ENCODE measurements at places on chromosomes 5 and 9. TPM values are rescaled to one million over a fixed set of nuclear protein-coding genes. Genes with fewer than 3 reads are reported as not detected.

DNA sequence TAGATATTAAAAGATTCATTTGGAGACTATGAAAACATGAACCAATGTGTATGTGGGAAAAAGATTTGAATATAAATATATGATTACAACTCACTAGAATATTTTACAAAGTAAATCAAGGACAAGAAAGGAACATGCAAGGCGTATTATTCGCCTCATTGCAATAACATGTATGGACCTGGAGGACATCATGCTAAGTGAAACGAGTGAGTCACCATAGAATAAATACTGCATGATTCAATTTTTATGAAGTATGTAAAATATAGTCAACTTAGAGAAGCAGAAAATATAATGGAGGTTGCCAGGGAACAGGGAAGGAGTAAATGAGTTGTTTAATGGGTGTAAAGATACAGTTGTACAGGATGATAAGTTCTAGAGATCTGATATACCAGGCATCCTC lies 4.9 kb downstream of the TXNDC8 start:
- DNase-seq = no peak

DNA sequence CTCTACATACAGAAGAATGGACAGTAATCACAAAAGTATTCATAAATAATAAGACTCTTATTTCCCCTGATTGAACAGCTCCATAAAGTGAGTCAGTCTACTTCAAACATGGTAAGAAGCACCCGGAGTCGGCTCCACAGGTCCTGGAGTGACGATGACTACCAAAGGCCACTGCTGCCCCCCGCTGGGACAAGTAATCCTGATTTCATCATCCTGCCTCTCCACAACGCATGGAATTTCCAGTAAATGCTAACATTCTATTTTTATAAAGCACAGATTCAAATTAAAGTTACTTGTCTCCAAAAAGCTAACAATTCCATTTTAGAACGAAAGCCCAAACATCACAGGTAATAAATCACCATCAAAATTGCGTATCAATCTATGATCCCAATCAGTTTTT lies 16.2 kb downstream of the ATPSCKMT start:
- no peak for DNase-seq

DNA sequence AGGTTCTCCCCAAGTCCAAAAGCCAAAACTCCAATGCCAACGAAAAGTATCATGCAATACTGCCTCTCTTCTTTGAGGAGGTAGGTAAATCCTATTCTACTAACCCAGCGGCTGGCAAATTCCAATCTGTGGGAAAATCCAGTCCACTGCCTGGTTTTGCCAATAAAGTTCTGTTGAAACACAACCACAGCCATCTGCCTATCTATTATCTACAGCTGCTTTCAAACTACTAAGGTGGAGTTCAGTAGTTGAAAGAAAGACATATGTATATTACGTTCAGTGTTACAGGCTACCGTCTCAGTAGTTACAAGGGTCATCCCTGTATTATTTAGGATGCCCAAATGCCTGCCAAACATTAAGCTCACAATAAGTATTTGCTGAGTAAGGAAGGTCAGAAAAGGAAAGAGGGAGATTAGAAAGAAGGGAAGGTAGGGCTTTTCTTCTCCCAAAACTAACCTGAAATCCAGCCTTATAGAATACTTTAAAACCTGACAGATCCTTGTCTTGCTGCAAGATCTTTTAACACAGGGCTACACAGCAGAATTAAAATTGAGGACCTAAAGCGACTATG lies 16.2 kb downstream of the ARL15 start:
- no peak for DNase-seq

- no peak for DNase-seq
These were observed 95.1 kb upstream of the CCNG1 start for GRCh38 chr5:163342306-163342705.

GRCh38 chr9:38416461-38416860 lies 7.8 kb downstream of the IGFBPL1 start:
- DNase-seq = no peak

PKD2L2 gene
- not detected for total RNA-seq

DNA sequence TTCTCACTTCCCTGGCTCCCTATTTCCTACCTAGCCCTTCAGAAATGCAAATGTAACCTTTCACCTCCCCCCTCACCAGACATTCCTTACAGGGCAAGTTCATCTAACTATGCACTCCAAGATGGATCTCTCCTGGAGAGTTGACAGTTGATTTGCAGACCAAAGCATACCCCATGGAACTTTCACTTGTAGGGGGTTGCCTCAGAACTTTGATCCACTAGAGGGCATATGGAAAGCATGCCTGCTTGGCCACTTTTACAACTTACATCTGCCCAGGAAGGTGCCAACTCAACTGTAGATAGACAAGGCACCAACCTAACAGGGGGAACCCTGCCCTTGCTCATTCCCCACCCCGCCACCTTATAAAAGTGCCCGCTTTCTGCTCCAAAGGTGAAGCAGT lies 187.8 kb downstream of the NXNL2 start:
- peak; percentile 10 for DNase-seq

GRCh38 chr5:16869821-16870796 lies 66.0 kb downstream of the MYO10 start:
- DNase-seq = no peak

DNA sequence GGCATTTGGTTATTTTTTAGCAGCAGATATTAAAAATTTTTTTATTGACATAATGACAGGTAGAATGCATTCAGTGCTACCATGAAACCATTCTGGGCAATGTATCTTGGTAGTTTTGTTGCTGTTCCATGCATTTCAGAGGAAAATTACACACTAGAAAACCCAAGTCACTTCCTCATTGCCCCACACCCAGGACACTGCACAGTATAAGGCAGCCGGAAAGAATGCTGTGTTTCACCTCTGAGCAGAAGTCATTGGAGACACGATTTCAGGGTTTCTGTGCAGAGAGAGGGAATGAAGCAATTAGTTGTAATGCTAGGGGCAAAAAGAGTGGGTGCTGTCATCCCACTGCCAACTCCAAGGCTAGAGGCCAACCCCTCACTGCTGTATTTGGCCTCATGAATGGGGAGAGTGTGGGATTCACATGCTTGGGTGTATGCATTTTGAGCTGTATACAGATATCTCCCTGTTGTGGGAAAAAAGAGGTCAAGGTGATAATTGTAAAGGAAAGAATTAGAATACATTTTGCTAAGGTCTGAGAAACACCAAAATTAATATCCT lies 290.5 kb downstream of the BNC2 start:
- DNase-seq = no peak

- peak; percentile 64 for DNase-seq
These were observed 89.5 kb downstream of the EPB41L4A start for GRCh38 chr5:112329419-112330090.

DNA sequence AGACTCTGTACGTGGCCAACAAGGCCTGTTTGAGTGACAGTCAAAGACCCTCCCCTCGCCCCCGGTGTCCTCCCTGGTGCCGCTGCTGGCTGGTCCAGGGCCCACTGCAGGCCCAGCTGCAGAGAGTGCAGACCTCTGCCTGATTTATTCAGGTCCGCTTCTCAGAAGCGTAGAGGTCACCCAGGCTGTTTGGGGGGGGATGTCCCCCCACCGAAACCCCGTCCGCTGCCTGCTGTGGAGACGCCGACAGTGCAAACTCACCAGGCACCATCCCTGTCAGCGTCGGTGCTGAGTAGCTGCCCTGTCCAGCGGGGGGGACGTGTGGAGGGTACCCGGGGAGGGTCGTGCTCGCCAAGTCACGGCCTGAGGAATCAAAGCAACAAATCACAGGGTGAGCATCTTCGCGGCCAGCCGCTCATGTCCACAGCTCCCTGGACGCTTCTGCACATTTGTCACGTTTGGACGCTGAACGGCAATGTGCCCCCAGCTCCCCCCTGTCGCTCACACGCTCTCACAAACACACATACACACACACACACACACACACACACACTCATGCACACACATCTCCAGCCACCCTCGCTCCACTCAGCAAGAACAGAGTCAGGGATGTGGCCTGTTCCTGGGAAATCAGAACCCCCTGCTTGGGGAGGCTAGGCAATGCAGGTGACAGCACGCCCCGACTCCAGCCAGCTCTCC lies 152.2 kb downstream of the PAX5 start:
- no peak for DNase-seq

NTRK2 gene
- not detected for total RNA-seq

PCDHGA3 gene
- total RNA-seq = 0.65 TPM

UAP1L1 gene
- total RNA-seq = 16.7 TPM

DNA sequence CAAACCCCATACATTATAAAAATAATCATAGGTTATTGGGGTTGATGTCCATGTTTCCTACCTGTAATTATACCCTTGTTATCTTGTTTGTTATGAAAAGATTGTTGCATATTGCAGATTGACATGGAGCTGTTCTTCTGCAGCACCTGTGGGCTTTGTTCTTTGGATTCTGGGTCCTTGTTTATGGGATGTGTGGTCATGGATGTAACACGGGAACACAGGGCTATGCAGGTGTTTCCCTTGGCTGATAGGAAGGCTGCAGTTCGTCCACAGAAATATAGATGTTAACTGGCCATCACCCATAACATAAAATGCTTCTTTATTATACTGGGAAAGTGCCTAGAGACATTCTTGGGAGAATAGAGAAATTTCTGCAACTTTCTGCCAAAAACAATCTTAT lies 77.9 kb downstream of the FBXL7 start:
- no peak for DNase-seq

DNA sequence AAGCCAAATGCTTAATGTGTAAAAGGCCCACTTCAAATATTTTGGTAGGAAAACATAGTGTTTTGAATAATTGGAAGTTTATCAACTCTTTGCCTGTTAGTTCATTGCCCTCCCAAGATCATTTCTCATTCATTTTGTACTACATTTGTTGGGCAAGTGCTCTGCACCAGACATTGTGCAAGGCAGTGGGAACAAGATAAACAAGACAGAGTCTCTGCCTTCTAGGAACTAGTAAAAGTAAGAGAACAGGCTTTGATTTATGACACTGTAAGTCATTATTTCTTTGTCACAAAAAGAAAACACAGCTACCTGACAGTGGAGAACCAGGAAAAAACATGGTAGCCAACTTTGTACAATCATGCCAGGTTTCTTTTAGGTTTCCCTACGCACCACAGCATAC lies 63.7 kb upstream of the PAM start:
- no peak for DNase-seq

DNA sequence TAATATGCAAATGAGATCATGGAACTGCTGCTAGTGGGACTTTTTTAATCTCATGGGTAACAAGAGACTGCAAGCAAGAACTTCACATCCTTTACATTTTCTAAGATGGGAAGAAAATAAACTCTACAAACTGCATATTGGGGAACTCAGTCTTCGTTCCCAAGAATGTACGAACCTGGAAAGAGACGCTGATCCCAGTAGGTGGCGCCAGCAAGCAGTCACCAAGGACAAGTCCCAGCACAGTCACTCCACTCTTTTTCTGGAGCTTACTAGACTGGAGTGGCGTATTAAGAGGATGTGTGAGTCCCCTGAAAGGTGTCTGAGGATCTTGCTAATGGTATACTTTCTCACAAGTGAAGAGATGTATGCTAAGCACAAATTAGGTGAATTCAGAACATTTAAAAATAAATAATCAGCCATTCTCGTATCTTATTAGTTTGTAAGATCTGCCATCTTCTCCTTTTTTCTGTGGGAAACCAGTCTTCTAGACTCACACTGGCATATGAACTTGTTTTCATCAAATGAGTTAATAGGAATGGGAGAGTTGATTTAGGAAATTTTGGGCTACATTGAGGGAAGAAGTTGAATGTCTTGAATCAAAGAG lies 16.0 kb upstream of the PUM3 start:
- peak; percentile 54 for DNase-seq

DNA sequence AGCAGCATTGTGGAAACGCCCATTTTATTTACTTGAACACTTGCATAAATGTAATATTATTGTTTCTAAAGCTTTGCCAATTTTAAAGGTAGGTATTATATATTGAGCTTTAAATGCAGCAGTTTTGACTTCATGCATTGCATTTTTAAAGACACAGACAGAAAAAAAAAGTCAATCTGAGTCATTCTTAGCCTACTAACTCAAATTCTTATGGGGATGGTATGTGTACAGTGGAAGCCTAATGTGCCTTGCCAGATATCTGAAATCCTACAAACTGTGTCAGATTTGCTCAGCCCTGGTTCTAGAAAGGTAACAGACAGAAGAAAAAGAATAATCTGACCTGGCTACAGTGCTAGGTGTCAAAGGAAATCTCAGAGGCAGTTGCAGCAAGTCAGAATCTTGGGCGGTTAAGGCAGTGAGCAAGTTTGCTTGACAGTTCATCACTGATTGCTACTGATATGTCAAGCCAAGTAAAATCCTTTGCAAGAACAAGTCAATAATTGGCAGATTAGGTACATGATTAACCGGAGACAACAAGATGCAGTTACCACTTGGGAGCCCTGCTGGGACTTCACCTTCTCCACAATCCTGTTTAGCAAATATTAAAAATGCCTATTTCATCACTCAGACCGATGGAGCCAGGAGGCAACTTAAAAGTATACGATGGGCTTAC lies 224.8 kb upstream of the WWC1 start:
- no peak for DNase-seq

LOX gene
- not detected for total RNA-seq

GFI1B gene
- 3.3 TPM for total RNA-seq

SPATA31D4 gene
- total RNA-seq = not detected

PCDHA6 gene
- not detected for total RNA-seq

KIF24 gene
- total RNA-seq = 13.9 TPM

GRCh38 chr9:21110708-21111576 lies 30.7 kb downstream of the IFNW1 start:
- DNase-seq = peak; percentile 78

DNA sequence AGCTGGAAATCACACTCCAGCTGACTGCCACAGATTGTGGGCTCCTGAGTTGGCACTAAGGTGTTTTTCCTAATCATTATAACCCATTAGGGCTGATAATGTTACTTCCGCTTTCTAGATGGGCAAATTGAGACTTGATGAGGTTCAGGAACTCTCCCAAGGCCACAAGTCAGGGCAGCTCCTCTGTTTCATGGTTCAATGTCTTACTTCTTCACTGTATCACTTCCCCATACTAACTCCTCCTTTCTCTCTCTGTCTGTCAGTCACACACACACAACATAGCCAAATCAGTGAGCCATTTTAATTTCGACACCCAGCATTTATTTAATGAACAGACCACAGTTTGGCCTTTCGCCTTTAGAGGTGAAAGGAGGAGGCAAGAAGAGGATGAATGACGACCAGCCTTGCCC lies 17.8 kb upstream of the TRAF1 start:
- DNase-seq = peak; percentile 81

ZNF879 gene
- 0.55 TPM for total RNA-seq

DNA sequence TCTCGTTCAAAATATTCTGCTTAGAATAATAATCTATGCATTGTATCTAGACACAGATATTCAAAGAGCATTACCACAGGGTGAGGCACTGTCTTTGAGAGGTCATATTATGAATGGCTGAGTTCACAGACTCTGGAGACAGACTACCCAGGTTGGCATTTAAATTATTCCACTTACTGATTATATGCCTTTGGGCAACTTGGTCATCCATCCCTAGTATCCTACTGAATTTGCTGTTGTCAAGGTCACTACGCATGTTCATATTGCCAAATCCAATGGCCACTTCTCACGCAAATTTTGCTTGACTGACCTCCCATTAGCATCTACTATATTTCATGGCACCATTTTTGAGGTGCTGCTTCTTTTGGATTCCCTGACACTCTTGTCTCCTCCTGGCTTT lies 498.6 kb upstream of the TLE4 start:
- no peak for DNase-seq

- DNase-seq = no peak
These were observed 34.5 kb downstream of the DDX46 start for GRCh38 chr5:134793111-134793510.

GRCh38 chr9:20473515-20474013 lies 148.7 kb downstream of the MLLT3 start:
- DNase-seq = no peak

- no peak for DNase-seq
These were observed 444.6 kb downstream of the PTPRD start for GRCh38 chr9:10168241-10168640.

P4HA2 gene
- total RNA-seq = 0.32 TPM
